ENCODE measurements at places on chromosomes 6 and 20.
A peak's percentile ranks its signal among the peaks of the same experiment; 100 is the strongest.

GRCh38 chr6:21935561-21936028, 342.0 kb downstream of the SOX4 start:
- DNase-seq: peak; percentile 72

DNA sequence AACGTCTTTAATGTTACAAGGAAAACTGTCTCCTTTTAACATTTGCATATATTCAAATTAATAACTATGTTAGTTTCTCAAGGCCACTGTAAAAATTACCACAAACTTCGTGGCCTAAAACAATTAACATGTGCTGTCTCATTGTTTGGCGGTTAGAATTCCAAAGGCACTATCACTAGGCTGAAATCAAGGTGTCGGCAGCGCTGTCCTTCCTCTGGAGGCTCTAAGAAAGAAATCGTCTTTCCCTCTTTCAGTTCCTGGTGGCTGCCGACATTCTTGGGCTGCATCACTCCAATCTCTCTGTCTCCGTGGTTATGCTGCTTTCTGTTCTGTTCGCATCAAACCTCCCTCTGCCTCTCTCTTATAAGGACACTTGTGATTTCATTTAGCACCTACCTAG, 4.2 kb downstream of the TPD52L1 start:
- DNase-seq: no peak

GRCh38 chr20:63808145-63808724, 22.8 kb downstream of the ZBTB46 start:
- DNase-seq: no peak

DNA sequence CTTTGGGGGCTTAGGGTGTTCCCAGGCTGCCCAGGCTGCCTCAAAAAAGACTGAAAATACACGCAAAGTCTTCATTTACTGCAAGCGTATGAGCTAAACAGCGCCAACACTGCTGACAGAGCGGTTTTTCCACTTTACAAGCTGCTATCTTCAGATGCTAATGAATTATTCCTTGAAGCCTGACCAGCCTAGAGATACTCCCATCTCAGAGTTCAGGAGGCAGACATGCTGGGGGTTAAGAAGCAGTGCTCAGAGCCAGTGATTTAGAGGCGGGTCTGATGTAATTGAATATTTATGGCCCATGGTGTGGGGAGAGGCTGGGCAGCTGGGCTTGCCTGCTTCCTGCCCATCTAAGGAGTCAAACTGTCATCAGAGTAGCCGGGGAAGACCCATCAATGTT, 241.4 kb downstream of the SLC24A3 start:
- DNase-seq: no peak

GRCh38 chr6:127554435-127555006, 22.5 kb upstream of the C6orf58 start:
- peak; percentile 45 for DNase-seq

DNA sequence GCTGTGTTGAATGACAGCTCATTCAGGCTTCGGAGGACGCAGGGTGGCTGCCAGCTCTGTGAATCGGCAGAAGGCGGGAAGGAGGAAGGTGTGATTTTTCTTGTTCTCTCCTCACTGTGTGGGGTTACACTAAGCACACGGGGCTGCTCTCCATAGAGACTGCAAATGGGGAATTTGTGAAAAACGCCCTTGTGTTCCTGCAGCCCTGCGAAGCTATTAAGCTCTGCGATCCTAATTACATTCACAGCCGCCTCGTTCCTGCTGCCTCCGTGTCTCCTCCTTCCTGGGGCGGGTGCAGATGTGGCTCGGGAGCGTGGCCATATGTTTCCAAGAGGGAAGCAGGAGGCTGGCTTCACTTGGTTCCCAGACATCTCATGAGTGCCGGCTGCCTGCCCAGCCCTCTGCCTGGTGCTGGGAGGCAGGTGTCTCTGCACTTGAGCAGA, 124.0 kb downstream of the TOX2 start:
- peak; percentile 10 for DNase-seq

- no peak for DNase-seq
Measured at GRCh38 chr20:8291873-8292272, 159.8 kb downstream of the PLCB1 start.

DNA sequence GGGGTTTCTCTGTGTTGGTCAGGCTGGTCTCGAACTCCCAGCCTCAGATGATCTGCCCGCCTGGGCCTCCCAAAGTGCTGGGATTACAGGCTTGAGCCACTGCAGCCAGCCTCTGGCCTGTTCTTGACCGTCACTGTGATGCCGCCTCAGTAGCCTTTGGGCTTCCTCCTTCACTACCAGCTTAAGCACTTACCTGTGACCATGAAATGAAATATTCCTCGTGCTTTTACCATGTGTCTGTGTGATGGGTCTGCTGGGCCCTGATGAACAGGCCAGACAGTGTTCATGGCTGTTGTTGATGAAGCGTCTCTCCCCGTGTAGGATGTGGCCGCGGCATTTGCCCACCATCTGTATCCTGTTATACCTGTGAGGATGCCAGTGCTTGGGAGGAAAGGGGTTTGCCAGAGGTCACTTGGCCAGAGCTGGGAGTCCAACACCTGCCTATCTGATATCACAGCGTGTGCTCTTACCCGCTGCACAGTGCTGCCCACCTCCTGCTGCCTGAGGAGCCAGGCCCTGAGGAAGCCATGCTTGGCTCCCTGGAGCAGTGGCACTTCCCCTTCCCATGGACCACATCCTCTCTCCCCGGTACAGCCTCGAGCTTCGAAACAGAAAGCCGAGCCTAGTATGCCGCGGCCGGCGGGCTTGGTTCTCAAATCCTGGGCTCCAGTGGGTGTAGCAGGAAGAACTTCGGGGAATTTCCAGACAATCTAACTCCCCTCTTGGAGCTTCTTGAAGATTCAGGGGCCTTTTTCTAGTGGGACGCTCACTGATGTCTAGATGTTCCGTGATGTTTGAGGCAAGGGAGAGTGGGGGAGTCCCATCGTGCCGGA, 167.9 kb downstream of the ZDHHC14 start:
- DNase-seq: no peak

DNA sequence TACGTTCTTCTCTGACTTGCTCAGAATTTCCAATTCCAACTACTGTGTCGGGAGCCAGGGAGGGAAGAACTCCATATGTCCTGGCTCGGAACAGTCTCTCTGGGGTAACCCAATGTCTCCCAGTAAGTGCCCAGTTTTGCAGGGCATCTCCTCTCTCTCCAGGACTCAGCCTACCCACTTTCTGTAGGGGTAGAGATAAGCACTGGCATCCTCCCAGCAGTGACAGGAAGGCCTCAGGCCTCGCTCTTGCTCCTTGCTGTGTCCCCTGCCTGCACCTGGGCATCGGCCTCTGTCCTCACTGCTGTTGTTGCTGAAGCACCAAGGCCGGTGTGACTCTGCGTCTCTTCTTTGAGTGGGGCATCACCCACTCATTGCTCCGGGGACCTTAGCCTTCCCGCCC, 388.9 kb upstream of the JARID2 start:
- DNase-seq: no peak
